Bladder microvascular endothelial cell (primary cell): ENCODE measurements at places on chromosomes 4 and X. TPM values are rescaled to one million over a fixed set of nuclear protein-coding genes. Genes with fewer than 3 reads are reported as not detected.

The CEP44 gene
- 11.0 and 11.6 TPM in 2 replicates for total RNA-seq

The CLCN4 gene
- 3.1 and 8.3 TPM in 2 replicates for total RNA-seq

The NSD2 gene
- 46.6 and 69.9 TPM in 2 replicates for total RNA-seq

The NOX1 gene
- total RNA-seq = not detected in 2 replicates

The GPR173 gene
- total RNA-seq = 0.65 and 4.0 TPM in 2 replicates

The PCSK1N gene
- 0.31 TPM in 1 of 2 replicates, not detected in the other for total RNA-seq

The SPANXC gene
- not detected in 2 replicates for total RNA-seq

The GLUD2 gene
- total RNA-seq = 1.0 and 3.9 TPM in 2 replicates

The UGT2B7 gene
- not detected in 2 replicates for total RNA-seq

The OTUD4 gene
- total RNA-seq = 14.2 and 42.7 TPM in 2 replicates

The FMR1NB gene
- total RNA-seq = not detected in 2 replicates

The CENPVL1 gene
- total RNA-seq = not detected in 2 replicates

The YY2 gene
- 0.97 and 3.6 TPM in 2 replicates for total RNA-seq

The HOPX gene
- 0.13 and 1.1 TPM in 2 replicates for total RNA-seq

The HTATSF1 gene
- total RNA-seq = 22.0 and 26.7 TPM in 2 replicates

The GLOD5 gene
- not detected in 2 replicates for total RNA-seq

The RAB9B gene
- 0.32 and 1.1 TPM in 2 replicates for total RNA-seq

The RTL9 gene
- total RNA-seq = not detected in 2 replicates

The MAGED1 gene
- total RNA-seq = 35.5 and 70.2 TPM in 2 replicates

The SGCB gene
- 14.6 and 31.0 TPM in 2 replicates for total RNA-seq

The F8A3 gene
- 0.76 and 1.1 TPM in 2 replicates for total RNA-seq

The CT83 gene
- not detected in 2 replicates for total RNA-seq

The SH3RF1 gene
- 7.0 and 11.1 TPM in 2 replicates for total RNA-seq

The RPL10 gene
- 2,048 and 2,051 TPM in 2 replicates for total RNA-seq

The ALB gene
- not detected in 2 replicates for total RNA-seq

The MAGEA9B gene
- not detected in 2 replicates for total RNA-seq

The NUDT10 gene
- 0.13 and 0.16 TPM in 2 replicates for total RNA-seq

The FABP2 gene
- not detected in 2 replicates for total RNA-seq

The AFF1 gene
- total RNA-seq = 17.2 and 53.6 TPM in 2 replicates

The AKAP14 gene
- total RNA-seq = not detected in 2 replicates

The TMEM156 gene
- total RNA-seq = 0.97 TPM in 1 of 2 replicates, not detected in the other

The TCEAL2 gene
- not detected in 2 replicates for total RNA-seq

The CLCN5 gene
- total RNA-seq = 5.2 and 8.1 TPM in 2 replicates

The UPF3B gene
- total RNA-seq = 2.4 and 3.5 TPM in 2 replicates

The PPP4R3C gene
- not detected in 2 replicates for total RNA-seq

The NEXMIF gene
- 0.06 TPM in 1 of 2 replicates, not detected in the other for total RNA-seq

The UBQLN2 gene
- total RNA-seq = 2.4 and 9.8 TPM in 2 replicates

The RGN gene
- under 0.01 and 0.57 TPM in 2 replicates for total RNA-seq

The NBDY gene
- 3.2 and 6.6 TPM in 2 replicates for total RNA-seq

The CSAG3 gene
- total RNA-seq = not detected in 2 replicates

The SYAP1 gene
- total RNA-seq = 18.6 and 24.0 TPM in 2 replicates

The OTC gene
- total RNA-seq = 0.69 TPM in 1 of 2 replicates, not detected in the other

The VCX gene
- not detected in 2 replicates for total RNA-seq

The DMRTC1 gene
- not detected in 2 replicates for total RNA-seq

The ARHGAP36 gene
- total RNA-seq = not detected in 2 replicates

The SPANXN2 gene
- not detected in 2 replicates for total RNA-seq

The TSPAN7 gene
- 6.6 and 9.6 TPM in 2 replicates for total RNA-seq

The NLGN4X gene
- under 0.01 and 0.50 TPM in 2 replicates for total RNA-seq

The PWWP3B gene
- under 0.01 TPM in 1 of 2 replicates, not detected in the other for total RNA-seq

The TBX22 gene
- total RNA-seq = not detected in 2 replicates

The GPRASP2 gene
- total RNA-seq = 9.6 and 13.9 TPM in 2 replicates
